ENCODE measurements at places on chromosomes 2 and 18.

GRCh38 chr2:203394519-203395227 lies 66.5 kb downstream of the ABI2 start:
- DNase-seq = no peak

- no peak for DNase-seq
These were observed 65.4 kb upstream of the TUBA3E start for GRCh38 chr2:130263606-130264005.

- no peak for DNase-seq
These were observed 57.6 kb downstream of the TTC21B start for GRCh38 chr2:165895974-165896373.

DNA sequence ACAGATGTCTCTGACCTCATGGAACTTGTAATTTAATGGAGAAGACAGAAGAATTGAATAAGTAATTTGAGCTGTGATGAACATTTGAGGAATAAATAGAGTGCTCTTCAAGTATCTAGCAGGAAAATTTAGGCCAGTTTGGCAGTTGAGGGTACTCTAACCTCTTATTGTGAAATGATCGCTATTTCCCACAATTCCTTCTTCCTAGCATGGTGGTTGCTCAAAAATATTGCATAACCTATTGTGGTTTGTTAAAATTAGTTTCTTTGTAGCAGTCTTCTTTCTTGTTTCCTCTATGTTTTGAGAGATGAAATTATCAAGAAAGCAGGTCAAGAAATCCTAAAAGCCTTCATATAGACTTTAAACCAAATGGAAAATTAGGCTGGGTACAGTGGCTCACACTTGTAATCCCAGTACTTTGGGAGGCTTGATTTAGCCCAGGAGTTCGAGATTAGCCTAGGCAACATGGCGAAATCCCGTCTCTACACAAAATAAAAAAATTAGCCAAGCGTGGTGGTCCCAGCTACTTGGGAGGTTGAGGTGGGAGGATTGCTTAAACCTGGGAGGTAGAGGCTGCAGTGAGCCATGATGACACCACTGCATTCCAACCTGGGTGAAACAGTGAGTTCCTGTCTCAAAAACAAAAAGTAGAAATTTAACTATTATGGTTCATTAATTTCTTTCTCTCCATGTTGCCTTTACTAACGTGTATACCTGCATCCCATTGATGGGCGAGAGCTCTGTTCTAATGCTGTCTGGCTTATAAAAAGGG lies 58.7 kb downstream of the RBKS start:
- DNase-seq = no peak

- no peak for DNase-seq
These were observed 123.7 kb downstream of the PIK3C3 start for GRCh38 chr18:42078711-42079110.

- no peak for DNase-seq
These were observed 87.8 kb upstream of the TFCP2L1 start for GRCh38 chr2:121372721-121373353.

- DNase-seq = peak; percentile 8
These were observed 14.2 kb downstream of the INO80D start for GRCh38 chr2:206071807-206072206.

DNA sequence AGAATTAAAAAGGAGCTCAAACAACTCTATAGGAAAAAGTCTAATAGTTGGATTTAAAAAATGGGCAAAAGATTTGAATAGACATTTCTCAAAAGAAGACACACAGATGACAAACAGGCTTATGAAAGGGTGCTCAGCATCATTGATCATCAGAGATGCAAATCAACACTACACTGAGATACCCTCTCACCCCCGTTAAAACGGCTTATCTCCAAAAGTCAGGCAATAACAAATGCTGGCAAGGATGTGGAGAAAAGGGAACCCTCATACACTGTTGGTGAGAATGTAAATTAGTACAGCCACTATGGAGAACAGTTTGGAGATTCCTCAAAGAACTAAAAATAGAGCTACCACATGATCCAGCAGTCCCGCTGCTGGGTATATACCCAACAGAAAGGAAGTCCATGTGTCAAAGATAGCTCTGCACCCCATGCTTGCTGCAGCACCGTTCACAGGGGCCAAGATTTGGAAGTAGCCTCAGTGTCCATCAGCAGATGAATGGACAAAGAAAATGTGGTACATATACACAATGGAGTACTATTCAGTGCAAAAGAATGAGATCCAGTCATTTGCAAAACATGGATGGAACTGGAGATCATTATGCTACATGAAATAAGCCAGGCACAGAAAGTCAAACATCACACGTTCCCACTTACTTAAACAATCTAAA lies 46.7 kb upstream of the B3GNT7 start:
- peak; percentile 96 for DNase-seq

- DNase-seq = no peak
These were observed 250.4 kb upstream of the RBBP8 start for GRCh38 chr18:22682720-22683119.

DNA sequence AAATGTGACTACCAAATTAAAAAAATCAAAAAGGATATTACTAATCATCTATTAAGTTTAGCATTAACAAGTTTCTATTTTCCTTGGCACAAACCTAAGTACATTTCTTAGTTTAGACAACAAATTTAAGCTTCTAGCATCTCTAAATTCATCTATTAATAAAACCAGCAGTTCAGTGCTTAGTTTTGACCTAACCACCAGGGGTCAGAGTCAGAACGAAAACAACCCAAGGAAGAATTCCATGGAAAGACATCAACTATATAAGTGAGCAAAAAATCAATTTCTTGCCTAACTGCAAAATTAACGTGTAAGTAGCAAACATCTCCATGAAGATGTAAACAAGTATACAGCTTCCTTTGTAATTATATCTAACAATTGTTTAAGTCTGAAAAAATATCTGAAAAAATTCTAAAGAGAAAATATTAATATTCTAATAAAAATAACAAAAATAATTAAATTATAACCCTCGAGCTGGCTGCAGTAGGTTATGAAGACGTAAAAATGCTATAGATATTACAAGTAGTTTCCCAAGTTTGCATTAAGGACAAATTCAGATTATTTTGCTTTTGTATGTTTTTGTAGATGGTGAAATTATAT lies 83.7 kb downstream of the CERKL start:
- DNase-seq = no peak

- no peak for DNase-seq
These were observed 9.8 kb downstream of the RMDN2 start for GRCh38 chr2:37934591-37935513.

DNA sequence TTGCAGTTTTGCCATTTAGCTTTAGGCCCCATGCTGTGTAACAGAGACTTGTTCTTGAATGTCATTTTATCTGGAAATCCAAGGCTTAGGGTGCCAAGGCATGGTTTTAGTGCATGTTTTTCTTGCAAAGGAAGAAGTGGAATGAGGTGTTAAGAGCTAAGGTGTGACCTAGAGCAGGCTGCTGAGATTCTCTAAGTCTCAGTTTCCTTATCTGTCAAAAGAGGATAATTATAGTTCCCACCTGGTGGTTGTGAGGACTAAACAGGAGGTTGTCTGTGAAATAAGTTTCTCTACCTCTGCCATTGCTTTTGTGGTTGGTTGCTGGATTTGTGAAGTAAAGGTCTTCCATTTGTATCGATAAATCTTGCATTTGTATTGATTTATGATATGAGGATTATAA lies 82.0 kb downstream of the TANC1 start:
- no peak for DNase-seq

- no peak for DNase-seq
These were observed 371.1 kb downstream of the FIGN start for GRCh38 chr2:163364736-163365135.

- no peak for DNase-seq
These were observed 65.6 kb downstream of the TWSG1 start for GRCh38 chr18:9400197-9400596.

GRCh38 chr2:191660575-191660974 lies 17.4 kb upstream of the NABP1 start:
- no peak for DNase-seq

- no peak for DNase-seq
These were observed 99.0 kb downstream of the NCK2 start for GRCh38 chr2:105843476-105844374.

GRCh38 chr2:73091696-73092095 lies 20.2 kb upstream of the SFXN5 start:
- no peak for DNase-seq

DNA sequence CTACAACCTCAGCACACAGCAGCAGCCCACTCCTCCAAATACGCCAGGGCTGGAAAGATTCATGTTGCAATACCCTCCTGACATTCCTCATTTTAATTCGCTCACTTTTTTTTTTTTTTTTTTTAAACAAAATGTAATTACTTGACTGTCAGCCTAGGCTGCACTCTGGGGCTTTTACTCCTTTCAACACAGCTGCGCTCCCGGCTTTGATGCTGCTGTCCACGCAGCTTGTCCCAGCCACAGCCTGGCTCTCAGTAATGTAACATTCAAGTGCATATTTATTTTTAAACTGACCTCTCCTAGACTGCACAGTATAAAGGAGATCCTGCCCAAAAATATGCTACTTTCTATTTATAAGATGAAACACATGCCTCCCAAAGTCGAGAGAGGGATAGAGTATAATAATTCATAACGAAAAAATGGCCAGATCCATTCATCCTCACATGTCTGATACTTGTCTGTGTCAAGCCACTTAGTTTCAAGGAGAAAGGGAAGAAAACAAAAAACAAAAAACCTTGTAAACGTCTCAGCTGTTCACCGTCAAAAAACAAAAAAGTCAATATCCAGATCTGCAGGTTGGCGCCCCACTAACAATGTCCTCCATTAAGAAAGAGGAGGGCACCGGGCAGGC lies 949 bp downstream of the CDC42EP3 start:
- DNase-seq = no peak

DNA sequence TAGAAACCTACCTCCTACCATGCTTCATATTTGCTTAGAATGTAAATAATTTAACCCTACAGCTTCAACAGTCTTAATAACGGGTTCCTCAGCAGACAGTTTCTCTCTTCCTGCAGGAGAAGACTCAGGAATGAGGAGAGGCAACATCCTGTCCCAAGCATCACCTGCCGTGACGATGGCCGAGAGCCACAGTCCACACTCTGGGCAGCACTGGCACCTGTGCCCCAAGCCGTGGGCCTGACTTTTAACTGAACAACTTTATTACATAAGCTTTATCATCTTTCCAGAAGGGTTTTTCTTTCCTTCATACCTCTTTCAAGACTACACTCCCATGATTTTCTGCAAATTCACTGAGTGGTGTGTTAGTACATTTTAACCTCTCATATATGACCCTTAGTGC lies 856.0 kb downstream of the GALR1 start:
- no peak for DNase-seq

GRCh38 chr2:227888289-227888688 lies 16.9 kb downstream of the DAW1 start:
- no peak for DNase-seq

- no peak for DNase-seq
These were observed 1.3 kb upstream of the TRIB2 start for GRCh38 chr2:12715258-12716031.

DNA sequence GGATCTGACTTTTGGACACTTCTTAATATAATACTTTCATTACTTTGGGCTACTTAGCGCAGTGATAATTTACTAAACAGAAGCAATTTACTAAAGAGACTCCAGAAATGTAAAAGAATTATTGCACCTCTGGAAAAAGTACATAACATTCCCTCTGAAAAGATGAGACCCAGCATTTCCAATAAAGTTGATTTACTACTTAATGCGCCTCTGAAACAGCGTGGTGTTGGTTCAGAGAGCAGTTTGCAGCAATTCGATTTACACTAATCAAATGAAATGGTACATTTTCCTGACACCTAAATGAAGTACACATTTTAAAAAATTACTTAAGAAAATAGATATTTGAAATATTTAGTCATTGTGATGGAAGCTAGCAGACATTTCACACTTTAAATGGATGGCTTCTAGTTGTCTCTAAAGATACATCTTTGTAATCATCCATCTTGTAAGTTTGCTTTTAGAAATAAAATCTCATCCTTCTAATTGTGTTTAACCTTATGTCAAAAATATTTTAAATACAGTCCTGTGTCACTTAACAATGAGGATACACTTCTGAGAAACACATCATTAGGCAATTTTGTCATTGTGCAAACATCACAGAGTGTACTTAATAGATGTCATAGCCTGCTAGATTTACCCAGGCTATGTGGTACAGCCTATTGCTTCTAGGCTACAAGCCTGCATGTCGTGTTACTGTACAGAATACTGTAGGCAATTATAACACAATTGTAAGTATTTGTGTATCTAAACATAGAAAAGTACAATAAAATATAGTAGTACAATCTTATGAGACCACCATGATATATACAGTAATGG lies 284.6 kb upstream of the UBE2E3 start:
- no peak for DNase-seq

DNA sequence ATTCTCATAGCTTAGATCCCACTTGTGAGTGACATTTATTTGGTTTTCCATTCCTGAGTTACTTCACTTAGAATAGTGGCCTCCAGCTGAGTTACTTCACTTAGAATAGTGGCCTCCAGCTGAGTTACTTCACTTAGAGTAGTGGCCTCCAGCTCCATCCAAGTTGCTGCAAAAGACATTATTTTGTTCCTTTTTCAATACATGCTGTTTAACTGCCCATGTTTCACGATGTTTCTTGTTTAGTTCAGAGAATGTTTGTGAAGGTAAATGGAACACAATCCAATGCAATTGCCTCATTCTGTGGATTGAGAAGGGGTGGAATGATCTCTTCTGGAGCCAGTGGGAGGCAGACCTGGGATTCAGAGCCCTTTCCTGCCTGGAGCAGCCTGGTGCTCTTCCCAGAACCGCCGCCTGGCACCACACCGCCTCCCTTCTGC lies 273.5 kb upstream of the ATP5MC3 start:
- no peak for DNase-seq

DNA sequence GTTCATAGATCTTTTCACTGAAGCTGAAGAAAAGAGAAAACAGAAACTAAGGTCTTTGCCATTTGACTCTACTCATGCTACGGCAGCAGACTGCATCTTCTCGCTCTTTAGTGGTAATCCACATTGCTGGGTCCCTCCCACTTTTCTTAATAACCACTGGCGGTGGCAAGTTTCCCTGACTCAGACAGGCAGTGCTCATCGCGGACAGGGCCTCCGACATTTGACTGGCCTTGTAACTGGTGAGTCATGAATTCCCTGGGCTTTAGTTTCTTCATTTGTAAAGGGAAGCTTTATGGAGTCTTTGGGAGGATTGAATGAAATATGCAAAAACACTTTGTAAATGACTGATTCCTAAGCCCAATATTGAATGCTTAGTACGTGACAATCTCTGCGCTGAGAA lies 238.2 kb upstream of the RBBP8 start:
- DNase-seq = peak; percentile 29

DNA sequence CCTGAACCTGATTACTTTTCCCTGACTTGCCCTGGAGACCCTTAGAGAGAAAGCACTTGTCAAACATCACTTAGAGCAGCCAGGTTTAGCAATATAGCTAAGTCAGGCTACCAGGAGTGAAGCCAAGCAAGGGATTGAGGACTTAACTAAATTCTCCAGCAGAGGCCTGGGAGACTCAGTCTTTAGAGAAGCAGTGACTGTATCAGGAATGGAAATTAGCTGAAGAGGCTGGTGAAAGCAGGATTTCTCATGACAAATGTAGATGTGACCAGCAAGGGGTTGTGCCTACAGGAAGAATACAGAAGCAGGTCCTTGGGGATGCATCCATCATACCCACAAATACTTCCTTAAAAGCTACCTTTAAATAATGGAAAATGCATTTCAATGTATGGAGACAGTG lies 368.9 kb upstream of the MEIS1 start:
- DNase-seq = no peak
